ENCODE measurements at places on chromosomes 3 and 15. TPM values are rescaled to one million over a fixed set of nuclear protein-coding genes. Genes with fewer than 3 reads are reported as not detected.

Gene CFAP100
- total RNA-seq = not detected

Gene HTR3E
- not detected for total RNA-seq

Gene C15orf62
- total RNA-seq = not detected

Gene SLC28A1
- not detected for total RNA-seq

Gene SAMMSON
- total RNA-seq = not detected

Gene HYAL2
- total RNA-seq = 25.9 TPM

Gene C3orf85
- total RNA-seq = not detected

Gene ZNF662
- total RNA-seq = not detected

Gene RCCD1
- total RNA-seq = 31.1 TPM

Gene ITIH1
- not detected for total RNA-seq

Gene GABRG3
- 0.29 TPM for total RNA-seq

Gene NMNAT3
- 1.6 TPM for total RNA-seq

Gene FEZF2
- total RNA-seq = not detected

Gene GP9
- total RNA-seq = not detected

Gene CKMT1B
- 5.1 TPM for total RNA-seq

Gene MAGEF1
- total RNA-seq = 24.8 TPM

Gene GNAT1
- not detected for total RNA-seq

Gene ISLR2
- total RNA-seq = 0.28 TPM

Gene RNU5B-1
- total RNA-seq = not detected

Gene EBLN2
- total RNA-seq = 0.70 TPM

Gene POLQ
- 7.4 TPM for total RNA-seq

Gene KBTBD8
- total RNA-seq = 0.91 TPM

Gene THSD4
- total RNA-seq = 26.4 TPM

Data from A549 treated with GW870086 at 1 μM for 4 hours (cell line).